ENCODE measurements at places on chromosomes 12 and 14.
A peak's percentile ranks its signal among the peaks of the same experiment; 100 is the strongest.

DNA sequence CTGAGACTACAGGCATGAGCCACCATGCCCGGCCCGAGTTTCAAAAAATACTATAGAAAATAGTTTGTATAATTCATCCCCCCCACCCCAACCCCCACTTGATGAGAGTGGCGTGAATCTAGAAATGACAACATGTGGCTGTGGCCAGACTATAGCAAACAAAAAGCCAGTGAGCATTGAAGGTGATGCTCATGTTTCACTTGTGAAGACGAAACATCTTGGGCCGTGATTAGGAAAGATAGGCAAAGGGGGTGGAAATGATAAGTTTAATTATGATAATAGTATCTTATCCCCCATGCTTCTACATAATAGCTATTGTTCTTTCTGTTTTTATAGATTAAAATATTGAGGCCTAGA, 8.5 kb downstream of the BORCS5 start:
- no peak for DNase-seq

GRCh38 chr12:24996820-24997219, 47.9 kb upstream of the BCAT1 start:
- DNase-seq = no peak

GRCh38 chr12:76275511-76276093, 72.6 kb downstream of the BBS10 start:
- DNase-seq = no peak

DNA sequence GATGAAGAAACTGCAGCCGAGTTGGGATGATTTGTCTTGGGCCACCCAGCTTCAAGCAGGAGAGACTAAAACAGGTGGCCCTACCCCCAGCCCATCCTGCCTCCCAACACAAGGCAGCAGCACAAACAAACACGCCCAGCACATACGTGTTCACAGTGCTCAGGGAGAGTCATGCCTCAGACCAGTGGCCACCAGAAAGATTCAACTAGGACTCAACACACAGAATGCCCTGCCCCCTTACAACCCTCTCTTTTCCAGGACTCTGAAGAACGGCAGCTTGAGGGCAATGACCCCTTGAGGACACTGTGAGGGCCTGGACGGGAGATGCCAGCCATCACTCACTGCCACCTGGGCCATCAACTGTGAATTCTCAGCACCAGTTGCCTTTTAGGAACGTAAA, 75.0 kb downstream of the NT5DC3 start:
- no peak for DNase-seq

- no peak for DNase-seq
Observed at GRCh38 chr14:104356020-104356737, 217.8 kb downstream of the KIF26A start.

GRCh38 chr12:11746024-11746771, 96.7 kb downstream of the ETV6 start:
- no peak for DNase-seq

DNA sequence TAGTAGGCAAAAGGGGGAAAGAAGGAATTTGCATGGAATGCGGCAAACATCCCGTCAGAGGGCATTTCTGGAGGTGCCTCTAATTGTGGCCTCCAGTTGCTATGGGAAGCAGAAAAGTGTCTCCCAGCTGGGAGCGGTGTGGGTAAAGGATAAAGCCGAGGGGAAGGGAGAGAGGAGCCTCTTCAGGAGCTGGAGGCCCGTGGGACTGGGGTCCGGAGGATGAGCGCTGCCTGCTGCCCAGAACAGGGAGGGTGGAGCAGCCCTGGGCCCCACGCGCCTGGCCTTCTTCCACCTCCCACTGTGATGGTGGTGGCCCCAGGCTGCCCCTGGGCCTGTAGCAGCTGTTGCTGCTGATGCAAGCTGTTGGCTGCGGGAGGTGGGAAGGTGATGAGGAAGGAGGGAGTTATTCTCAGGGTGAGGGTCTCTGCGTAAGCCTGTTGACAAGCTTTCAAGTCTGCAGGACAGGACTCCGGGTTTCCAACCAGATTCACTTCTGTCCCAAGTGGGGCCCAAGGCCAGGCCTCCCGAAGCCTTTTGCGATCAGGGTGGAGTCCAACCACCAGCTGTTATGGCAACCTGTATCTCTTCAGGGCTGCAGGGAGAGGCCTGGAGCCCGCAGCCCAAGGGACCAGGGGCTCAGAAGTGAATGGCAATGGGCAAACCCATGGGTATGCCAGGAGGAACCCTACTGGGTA, 19.1 kb upstream of the PGF start:
- DNase-seq = no peak

- no peak for DNase-seq
Observed at GRCh38 chr12:10454531-10454930, 1.4 kb upstream of the KLRC1 start.

- DNase-seq = no peak
Observed at GRCh38 chr12:52416795-52417194, 10.7 kb upstream of the KRT82 start.

- no peak for DNase-seq
Observed at GRCh38 chr14:100842799-100843198, 16.9 kb downstream of the MEG3 start.

DNA sequence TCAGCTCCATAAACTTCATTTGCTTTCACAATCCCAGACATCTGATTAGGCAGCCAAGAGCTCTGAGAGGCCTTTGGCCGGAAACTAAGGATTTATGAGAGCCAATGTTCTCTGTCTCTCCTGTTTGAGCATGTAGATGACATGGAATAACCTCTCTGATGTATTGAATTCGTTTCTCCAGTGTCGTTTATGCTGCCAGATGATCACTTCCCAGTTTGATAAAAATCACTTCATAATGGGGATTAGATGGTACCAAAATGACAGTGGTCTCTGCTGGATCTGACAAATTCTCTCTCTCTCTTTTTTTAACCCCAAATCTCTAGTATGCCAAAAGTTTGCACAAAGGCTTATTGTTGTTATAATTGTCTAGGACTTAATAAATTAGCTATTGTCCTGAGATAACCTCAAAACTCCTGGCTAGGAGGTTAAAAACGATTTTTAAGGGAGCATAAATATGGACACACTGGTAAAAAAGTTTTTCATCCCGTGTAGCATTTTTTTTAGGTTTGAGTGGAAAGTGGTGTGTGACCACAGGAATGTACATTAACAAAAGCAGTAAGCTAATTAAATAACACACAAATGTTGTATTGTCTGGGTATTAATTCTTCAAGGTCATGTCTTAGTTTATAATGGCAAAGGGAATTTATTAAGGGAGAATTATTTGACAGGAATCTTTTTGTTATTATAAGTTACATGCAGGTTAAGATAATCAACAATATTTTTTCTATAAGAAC, 82.6 kb upstream of the USP44 start:
- DNase-seq = no peak

- DNase-seq = no peak
Observed at GRCh38 chr12:13369474-13370056, 173.0 kb downstream of the EMP1 start.

- no peak for DNase-seq
Observed at GRCh38 chr12:66699738-66700482, 21.0 kb upstream of the GRIP1 start.

- DNase-seq = peak; percentile 63
Observed at GRCh38 chr12:121799156-121799841, 4.5 kb upstream of the SETD1B start.

DNA sequence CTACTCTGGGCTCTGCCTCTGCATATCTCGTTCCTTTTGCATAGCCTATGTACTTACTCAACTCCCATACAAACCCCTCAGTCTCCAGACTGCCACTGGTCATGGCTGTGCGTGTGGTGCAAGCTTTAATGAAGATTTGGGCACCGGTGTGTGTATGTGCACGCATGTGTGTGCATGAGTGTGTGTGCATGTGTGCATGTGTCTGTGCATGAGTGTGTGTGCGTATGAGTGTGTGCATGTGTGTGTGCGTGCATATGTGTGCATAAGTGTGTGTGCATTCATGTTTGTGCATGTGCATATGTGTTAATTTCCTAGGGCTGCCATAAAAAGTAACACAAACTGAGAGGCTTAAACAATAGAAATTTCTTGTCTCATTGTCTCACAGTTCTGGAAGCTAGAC, 17.1 kb upstream of the TBPL2 start:
- no peak for DNase-seq

- no peak for DNase-seq
Observed at GRCh38 chr12:105721051-105721825, 390.7 kb downstream of the C12orf75 start.

DNA sequence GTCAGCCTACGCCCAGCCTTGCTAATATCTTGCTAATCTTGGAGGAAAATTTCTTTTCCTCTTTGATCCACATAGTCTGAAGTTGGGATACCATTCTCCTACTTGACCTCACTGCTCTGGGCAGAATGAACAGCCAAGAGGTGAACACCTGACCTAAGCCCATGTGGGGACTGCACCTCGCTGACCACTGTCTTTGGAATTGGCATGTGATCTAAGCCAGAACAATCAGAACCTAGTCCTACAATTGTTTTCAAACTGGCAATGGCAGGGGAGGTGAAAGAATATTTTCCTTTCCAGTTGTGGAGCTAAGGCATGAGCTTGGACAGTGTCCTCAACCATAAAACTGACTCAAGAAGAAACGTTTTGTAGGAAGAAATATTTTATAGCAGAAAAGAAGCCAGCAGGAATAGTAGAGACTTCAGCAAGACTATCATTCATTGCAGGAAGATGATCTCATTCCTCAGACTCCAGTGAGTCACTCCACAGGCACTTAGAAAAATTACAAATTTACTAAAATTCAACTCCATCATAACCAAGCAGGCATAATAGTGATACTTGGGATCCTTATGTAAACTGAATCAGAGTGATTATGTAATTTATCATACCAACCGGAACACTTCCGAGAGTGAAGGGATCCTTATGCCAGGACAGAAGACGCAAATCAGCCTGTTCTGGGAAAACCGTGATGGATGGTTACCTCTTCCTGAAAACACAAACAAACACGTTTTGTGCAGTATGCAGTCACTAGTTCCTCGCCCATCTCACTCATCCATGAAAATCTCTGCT, 14.7 kb downstream of the PTPRO start:
- no peak for DNase-seq

DNA sequence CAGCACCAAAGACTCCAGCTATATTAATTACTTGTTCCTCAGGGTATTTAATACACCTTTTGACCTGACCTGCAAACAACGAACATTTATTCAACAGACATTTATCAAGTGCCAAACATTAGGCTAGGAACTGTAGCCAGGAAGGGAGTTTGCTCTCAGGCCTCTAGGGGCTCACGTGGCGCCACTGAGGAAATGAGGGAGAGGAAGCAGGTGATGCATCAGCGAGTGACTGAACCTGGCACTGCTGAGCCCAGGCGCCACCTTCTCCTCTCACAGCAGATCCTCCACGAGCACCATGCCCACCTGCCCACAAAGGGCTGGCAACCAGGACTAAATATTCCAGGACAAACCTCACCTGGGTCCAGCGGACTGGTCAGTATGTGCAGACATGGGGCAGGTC, 50.2 kb downstream of the SETD3 start:
- DNase-seq = no peak

DNA sequence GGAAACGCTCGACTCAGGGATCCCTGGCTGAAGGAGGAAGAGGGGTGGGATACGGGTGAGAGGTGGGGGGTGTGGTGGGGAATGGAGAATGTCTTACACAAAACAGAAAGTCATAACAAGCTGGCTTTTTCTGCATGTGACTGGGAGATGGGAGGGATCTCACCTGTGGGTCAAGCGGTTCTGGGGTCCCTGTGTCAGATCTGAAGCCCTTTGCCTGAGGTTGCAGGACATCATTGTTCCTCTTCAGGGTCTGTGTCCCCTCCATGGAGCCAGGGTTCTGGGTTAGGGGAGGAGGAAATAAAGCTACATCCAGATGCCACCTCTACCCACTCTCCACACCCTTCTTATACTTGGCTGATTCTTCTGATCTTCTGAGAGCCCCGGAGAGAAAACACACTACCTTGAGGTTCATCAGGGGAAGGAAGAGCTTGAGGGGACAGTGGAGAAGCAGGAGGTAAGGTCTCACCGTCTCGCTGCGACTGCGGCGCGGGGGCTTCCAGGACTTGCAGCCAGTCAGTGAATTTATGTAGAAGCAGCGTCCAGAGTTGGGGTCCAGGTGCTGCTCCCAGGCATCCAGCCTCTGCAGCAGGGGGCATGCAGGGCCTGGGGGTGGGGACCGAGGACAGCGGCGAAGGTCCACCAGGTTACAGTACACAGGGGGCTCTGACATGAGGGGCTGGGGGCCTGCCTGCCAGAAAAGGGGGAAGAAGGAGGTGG, 2.5 kb downstream of the ARHGAP9 start:
- peak; percentile 24 for DNase-seq

DNA sequence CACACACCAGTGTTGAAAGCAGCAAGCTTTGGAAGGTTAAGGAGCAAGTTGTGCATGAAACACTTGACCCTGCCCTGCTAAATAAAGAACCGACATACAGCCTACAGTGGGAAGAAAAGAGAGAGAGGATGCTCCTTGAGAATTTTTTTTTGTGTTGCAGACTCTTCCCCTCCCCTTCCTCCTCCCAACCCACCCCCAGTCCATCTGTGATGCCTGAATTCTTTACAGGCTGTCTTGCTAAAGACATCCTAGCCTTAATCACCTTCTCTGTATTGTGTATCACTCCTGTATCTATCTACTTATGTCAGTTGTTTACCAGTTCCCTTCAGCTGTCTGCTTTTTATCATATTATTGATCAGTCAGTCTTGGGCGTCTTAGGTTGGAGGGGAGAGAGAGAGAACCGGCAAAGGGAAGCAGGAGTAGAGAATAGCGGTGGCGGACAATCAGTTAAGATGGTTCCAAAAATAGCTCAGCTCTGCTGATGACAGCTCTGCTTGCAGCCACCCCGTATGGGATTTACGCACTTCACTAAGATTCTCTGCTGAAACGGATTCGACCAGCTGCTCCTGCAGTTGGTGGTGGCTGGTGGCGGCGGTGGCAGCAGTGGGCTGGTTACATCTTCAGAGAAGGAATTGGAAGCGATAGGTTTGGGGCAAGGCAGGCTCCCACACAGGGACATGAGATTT, 664.7 kb downstream of the NRXN3 start:
- DNase-seq = no peak

DNA sequence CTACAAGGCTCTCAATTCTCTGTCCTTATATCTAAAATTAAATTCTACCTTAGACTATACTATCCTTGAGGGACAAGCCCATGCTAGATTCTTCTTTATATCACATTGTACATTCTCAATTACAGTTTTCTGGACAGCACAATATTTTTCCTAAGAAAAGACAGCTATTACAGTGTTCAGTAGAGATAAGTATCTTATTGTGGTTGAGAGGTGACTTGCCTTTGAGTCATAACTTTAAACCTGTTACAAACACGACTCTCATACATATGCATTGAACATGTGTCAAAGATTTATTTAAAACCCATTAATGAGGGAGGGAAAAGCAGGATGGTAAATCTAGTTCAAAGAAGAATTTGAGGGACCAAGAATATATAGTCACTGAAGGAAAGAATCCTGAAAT, 61.1 kb downstream of the TPH2 start:
- no peak for DNase-seq

GRCh38 chr14:70902184-70902583, 5.1 kb upstream of the PCNX1 start:
- no peak for DNase-seq

DNA sequence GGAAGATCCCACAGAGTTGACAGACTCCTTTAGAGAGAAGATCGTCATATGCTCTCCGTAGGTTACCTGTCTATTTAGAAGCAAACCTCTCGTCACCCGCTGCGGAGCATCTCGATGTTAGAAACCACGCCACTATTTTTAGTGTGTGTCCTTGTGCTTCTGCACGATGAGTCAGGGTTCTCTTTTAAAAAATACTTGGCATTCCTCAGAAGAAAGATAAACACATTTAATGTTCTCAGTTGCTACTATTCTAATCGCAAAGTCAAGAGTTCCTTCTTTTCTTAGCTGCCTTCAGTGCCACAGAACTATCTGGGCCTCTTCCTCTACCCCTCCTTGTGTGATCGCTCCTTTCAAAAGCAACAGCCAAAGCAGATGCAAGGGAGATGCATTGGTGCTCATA, 192.4 kb downstream of the PELI2 start:
- DNase-seq = no peak

GRCh38 chr12:27549801-27550652, 26.0 kb downstream of the PPFIBP1 start:
- DNase-seq = no peak

Data from CD4-positive, alpha-beta T cell treated with Interleukin-6 at 100 ng/mL for 8 hours (primary cell).